ENCODE measurements at places on chromosomes 12 and 14.

- DNase-seq: no peak
Measured at GRCh38 chr14:62064751-62065323, 302.6 kb downstream of the SNAPC1 start.

DNA sequence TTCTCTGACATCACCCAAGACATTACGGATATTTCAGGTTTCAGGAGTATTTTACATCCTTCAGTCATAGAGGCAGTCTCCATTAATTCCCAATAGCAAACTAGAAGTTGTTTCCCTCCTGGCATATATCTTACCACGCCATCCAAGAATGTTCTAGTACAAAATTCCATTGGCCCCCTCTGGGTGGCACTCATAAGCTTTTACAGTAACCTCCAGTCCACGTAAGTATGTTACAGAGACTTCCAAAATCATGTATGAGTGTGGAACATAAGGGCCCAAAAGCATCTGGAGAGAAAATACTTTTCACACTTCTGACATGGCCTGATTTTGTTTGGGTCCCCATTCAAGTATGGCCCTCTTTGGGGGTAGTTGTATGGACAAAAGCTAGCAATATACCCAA, 58.1 kb upstream of the DHRS4 start:
- DNase-seq: no peak

DNA sequence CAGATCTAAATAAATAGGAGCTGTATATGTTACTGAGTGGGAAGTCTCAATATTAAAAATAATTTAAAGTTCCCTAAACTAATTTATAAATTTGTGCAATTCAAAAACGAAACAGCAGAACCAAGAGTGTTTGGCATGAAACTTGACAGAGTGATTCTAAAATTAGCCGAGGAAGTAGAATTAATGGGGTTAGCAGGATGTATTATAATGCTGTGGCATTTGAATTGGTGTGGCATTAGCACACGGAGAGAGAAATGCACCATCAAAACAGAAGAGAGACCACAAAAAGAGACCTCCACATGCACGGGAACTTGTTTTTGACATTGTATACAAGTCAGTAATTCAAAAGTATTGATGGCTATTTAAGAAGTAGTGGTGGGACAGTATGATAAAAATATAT, 366.0 kb upstream of the RGS6 start:
- DNase-seq: no peak

- no peak for DNase-seq
Measured at GRCh38 chr12:125121106-125121505, 55.9 kb downstream of the AACS start.

GRCh38 chr12:130425698-130426245, 88.1 kb downstream of the PIWIL1 start:
- peak; percentile 37 for DNase-seq

Measured in activated naive CD4-positive, alpha-beta T cell treated with anti-CD3 and anti-CD28 coated beads, Interleukin-2, amount 50 U/mL, for 72 hours (primary cell).